Colonic mucosa (tissue), 4 donors: ENCODE measurements at places on chromosomes 7 and 10. TPM values are rescaled to one million over a fixed set of nuclear protein-coding genes. Genes with fewer than 3 reads are reported as not detected.

DNA sequence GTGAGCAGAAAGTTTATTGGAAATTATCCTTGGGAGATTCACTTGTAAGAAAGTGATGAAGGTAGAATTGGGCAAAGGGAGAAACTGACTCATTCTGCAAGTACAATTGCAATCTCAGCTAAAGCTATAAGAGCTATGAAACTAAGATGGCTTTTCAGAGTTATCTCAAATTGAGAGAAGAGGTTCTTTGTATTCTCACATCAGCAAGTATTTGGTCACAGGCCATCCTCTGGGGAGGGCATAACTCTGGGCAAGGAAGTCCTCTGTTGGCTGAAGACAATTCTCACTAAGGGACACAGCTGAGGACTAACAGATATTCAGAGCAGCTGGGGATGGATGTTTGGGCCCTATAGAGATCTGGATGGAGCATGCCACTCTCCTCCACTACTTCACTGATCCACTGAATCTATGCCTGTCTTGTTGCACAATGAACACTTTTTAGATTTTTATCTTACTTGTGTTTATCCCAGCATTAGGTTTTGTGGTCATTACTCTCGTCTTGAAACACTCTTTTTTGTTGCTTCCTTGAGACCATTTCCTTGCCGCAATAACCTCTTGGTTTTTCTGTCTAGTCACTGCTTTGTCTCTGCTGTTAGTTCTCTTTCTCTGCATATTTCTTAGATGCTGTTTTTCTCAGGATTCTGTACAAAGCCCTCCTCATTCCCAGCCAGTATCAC is 115.1 kb downstream of the GNAI1 start:
- no peak for DNase-seq

GRCh38 chr7:28005847-28006231 is 174.8 kb downstream of the JAZF1 start:
- DNase-seq: no peak

- DNase-seq: no peak
Measured at GRCh38 chr10:10055656-10056442, 961.8 kb upstream of the CELF2 start.

DNA sequence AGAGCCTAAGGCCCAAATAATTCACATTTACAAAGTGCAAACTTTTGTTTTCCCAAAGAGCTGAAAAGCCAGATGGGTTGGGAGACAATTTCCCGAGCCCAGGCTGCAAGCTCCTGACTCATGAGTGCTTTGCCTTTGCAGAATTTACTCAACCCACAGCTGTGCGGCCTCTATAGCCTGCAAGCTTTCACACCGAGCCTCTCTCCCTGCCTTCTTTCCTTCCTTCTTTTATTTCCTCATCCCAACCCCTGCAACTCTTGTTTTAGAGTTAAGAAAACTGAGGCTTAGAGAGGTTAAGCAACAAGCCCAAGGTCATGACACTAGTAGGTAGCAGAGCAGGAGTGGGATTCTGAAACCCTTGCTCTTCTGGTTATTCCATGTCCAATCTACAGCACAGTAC is 203.0 kb upstream of the GPR26 start:
- DNase-seq: no peak

GRCh38 chr10:122054048-122055025 is 65.4 kb downstream of the TACC2 start:
- DNase-seq: peak; percentile 63

GRCh38 chr10:72742092-72742491 is 50.1 kb downstream of the MCU start:
- no peak for DNase-seq

DNA sequence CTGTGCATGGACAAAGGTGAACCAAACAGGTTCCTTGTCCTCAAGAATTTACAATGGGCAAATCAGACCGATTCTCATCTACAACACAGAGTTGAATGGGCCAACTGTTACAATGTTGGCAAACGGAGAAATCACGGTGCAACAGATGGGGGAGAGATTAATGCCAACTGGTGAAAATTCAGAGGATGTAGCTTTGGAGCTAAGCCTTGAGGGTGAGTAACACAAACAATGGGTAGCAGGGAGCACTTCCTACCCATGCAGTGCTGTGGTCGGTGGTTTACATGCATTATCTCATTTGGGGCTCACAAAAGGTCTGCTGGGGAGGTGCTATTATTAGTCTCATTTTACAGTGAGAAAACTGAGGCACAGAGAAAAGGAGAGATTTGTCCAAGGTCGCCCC is 902 bp upstream of the NFE2L3 start:
- DNase-seq: no peak

DNA sequence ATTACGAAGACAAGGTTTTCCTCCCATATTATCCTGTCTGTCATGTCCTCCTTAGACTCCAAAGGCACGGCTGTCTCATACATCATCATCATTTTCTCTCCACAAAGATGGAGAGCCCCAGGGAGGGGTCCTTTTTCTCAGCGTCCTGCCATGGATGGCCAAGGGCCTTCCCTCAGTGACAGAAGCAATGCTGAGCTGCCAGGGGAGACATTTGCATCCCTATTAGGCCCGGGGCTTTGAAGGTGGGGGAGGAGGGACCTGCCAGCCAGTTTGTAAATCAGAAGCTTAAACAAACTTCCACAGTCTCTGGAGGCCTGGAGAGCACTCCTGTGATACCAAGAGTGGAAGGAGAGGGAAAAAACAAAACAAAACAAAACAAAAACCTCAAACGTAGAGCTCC is 112.4 kb upstream of the ADO start:
- no peak for DNase-seq

DNA sequence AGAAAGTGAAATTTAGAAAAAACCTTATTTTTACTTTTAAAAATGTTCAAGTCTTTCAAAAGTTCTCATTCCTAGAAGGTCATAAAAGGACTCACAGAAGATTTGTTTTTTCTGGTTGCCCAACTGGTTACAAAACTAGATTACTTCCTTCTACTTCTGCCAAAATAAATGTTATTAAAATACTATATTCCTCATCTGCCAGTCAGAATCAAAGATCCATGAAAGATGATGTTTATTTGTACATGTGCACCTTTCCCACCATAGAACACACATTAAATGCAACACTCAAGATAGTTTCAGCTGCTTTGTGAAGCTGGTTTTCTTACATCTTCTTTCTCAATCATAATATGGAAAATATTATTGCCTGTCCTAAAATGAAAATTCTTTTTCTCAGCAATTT is 465.4 kb downstream of the ETV1 start:
- no peak for DNase-seq

- DNase-seq: no peak
Measured at GRCh38 chr7:520503-521161, 986 bp upstream of the PDGFA start.

DNA sequence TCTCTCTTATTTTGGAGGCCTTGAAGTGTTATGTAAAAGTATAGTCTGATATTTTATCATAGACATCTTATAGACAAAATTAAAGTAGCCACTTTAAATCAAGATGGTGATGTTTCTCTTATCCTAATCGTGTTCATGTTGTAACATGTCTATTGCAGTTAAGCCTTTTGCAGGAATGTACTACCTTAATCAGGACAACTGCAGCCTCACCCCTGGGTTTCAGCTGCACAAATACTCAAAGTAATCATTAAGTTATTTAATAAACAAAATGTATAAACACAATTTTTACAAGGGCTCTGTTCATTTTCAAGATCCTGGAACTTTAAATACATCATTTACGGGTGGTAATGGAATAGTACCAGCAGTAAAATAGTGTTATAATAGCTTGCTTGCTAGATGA is 14.4 kb upstream of the KIF5B start:
- no peak for DNase-seq

DNA sequence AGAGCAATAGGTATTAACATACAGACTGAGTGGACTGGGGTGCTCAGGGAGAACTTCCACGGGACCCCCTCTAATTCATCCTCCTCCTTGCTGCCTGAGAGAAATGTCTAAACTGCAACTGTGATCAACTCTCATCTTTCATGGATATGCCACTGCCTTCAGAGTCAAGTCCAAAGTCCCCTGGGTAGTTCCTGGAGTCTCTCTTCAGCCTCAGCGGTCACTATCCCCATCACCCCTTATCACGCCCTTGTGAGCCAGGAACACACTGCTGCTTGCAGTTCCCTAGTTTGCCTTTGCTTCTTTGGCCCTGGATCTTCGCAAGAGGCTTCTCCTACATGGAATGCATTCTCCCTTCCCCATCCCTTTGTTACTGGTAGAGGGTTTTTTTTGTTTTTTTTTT is 58.7 kb upstream of the AUTS2 start:
- no peak for DNase-seq

DNA sequence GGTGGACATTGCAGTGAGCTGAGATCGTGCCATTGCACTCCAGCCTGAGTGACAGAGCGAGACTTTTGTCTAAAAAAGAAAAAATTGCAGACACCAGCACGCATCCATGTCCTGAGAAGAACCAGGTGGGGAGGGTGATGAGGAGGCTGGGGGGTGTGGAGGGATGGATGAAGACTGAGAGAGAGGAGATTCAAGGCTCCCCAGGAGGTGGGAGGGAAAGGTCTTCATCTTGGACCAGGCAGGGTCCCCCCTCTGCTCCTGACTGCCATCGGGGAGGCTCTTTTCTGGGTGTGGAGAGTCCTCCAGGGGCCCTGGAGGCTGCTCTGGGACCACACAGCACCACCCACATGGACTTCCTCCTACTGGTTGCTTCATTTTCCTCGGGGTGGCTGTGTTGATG is 1.5 kb downstream of the SCART1 start:
- DNase-seq: no peak

- no peak for DNase-seq
Measured at GRCh38 chr7:51351661-51352060, 35.1 kb upstream of the COBL start.

GRCh38 chr7:93159490-93159889 is 11.3 kb upstream of the SAMD9L start:
- no peak for DNase-seq

DNA sequence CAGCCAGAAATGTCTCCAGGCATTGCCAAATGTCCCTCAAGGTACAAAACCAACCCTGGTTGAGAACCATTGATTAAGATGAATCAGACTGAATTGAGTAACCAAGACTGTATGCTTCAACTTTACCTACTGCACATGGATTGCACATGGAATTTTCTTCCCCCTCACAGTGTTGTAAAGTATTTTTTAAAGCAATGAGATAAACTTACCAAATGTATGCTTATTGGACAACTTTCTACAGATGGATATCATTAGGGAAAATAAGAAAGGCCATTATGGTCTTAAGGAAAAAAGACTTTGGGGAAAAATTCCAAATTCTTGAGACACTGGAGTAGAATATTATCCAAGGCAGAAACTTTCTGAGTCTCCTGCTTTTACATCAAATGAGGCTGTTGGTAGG is 20.9 kb upstream of the MTPN start:
- DNase-seq: no peak

GRCh38 chr7:149774237-149775175 is 1.1 kb upstream of the ZNF467 start:
- no peak for DNase-seq

- no peak for DNase-seq
Measured at GRCh38 chr10:118955951-118956801, 73.3 kb upstream of the NANOS1 start.

- DNase-seq: no peak
Measured at GRCh38 chr7:24920451-24921361, 59.3 kb downstream of the OSBPL3 start.

GRCh38 chr10:105063796-105064195 is 422.7 kb downstream of the SORCS3 start:
- DNase-seq: peak; percentile 22

GRCh38 chr10:1035201-1035600 is 9.5 kb upstream of the IDI2 start:
- DNase-seq: no peak

The AIFM2 gene
- 15.4 TPM for total RNA-seq

The OR2A5 gene
- not detected for total RNA-seq

The TACC2 gene
- total RNA-seq: 90.0 TPM

The ASZ1 gene
- total RNA-seq: not detected

The AFAP1L2 gene
- total RNA-seq: 13.7 TPM

The LMTK2 gene
- 37.2 TPM for total RNA-seq

The ALOX5 gene
- 6.4 TPM for total RNA-seq

The IKZF1 gene
- 4.9 TPM for total RNA-seq

The ADRB1 gene
- total RNA-seq: 0.85 TPM
